HFFc6 (cell line): ENCODE measurements at places on chromosomes 2 and 18. TPM values are rescaled to one million over a fixed set of nuclear protein-coding genes. Genes with fewer than 3 reads are reported as not detected.

DNA sequence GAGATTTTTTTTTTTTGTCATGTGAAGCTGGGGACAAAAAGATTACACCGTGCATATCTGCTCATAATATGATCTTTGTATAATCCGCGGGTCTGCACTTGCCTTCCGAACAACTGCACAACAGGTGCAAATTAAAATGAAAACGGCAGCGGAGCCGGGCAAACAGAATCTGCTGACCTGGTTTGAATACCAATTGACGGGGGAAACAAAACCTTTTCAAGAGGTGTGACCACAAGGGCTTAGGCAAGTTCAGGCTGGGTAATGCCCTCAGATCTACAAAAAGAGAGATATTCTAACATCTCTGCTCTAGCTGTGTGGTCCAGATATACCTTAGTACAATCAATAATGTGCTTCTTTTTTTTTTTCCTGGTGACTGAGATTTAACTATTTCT is 88.5 kb downstream of the ZEB2 start:
- H3K4me1 ChIP-seq, result peaks cover 40% of the 10 kb centered on the region
- no peak for DNase-seq
- peaks cover 6% of the 10 kb centered on the region for H3K36me3 ChIP-seq
- H3K4me3 ChIP-seq, result no peak overlapping the region

DNA sequence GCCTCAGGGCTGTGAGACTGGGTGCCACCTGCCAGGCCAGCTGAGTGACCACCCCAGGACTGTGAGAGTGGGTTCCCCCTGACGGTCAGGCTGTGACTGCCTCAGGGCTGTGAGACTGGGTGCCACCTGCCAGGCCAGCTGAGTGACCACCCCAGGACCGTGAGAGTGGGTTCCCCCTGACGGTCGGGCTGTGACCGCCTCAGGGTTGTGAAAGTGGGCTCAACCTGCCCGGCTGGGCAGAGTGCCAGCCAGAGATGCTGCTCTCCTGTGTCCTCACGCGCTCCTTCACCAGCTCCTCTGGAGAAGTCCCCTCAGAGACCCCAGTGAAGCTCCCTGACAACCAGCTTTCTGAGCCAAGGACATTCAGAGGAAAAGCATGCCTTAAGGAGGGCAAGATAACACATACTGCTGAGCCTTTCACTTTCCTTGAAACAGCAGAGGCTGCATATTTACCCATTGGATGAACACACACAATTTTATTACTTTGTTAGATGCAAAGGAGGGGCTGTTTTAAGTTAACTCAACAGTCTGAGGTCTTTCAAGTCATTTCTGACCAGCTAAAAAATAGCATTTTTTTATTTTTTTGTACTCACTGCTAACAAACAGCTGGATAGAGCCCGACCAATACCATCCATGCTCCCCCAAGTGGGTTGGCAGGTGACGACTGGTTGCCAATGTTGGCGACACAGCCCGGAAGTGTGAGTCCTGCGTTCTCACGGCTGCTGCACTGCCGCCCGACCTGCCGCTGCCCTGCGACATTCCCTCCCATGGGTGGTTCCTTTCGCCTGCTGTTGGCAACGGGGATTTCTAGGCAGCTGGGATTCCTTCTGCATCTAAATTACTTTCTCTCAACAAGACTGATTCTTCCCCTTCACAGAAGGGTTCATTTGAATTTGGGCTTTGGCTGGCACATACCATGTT is 70.7 kb downstream of the NDUFA10 start:
- H3K36me3 ChIP-seq, result no peaks in the 10 kb centered on the region; the same call in 1 of the 2 replicates
- H3K4me3 ChIP-seq, result no peak overlapping the region
- no peaks in the 10 kb centered on the region; the same call in 1 of the 2 replicates for H3K27me3 ChIP-seq
- DNase-seq, result no peak
- peaks cover 8% of the 10 kb centered on the region for H3K4me1 ChIP-seq
- no peak overlapping the region for H3K27ac ChIP-seq

Gene KCNJ3
- total RNA-seq, result not detected in 3 replicates

Gene NEU2
- total RNA-seq, result not detected in 3 replicates
